NCI-H1092 (cell line): ENCODE measurements at places on chromosomes 12 and 14.

DNA sequence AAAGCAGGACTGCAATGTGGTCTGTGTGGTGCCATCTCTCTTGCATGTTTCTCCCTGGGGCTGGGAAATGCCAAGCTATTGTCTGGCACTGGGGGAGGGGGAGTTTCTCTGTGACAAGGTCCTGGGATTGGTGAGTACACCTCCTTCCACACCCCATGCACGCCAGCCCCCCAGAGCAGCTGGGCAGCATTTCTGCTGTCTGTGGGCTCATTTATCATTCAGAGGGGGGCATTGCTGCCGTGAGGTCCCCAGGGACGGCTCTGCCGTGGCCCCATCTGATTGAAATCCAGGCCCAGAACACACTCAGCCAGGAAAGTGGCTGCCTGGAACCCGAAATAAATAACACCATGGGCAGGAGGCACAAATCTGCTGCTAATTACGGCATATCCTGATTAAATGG is 12.6 kb upstream of the FAM222A start:
- DNase-seq = no peak

- peak; percentile 77 for DNase-seq
Observed at GRCh38 chr14:36505181-36505815, 14.7 kb downstream of the NKX2-1 start.

GRCh38 chr14:75619548-75619947 is 41.1 kb downstream of the ERG28 start:
- DNase-seq = no peak

GRCh38 chr12:104604995-104605675 is 148.4 kb downstream of the CHST11 start:
- DNase-seq = no peak

DNA sequence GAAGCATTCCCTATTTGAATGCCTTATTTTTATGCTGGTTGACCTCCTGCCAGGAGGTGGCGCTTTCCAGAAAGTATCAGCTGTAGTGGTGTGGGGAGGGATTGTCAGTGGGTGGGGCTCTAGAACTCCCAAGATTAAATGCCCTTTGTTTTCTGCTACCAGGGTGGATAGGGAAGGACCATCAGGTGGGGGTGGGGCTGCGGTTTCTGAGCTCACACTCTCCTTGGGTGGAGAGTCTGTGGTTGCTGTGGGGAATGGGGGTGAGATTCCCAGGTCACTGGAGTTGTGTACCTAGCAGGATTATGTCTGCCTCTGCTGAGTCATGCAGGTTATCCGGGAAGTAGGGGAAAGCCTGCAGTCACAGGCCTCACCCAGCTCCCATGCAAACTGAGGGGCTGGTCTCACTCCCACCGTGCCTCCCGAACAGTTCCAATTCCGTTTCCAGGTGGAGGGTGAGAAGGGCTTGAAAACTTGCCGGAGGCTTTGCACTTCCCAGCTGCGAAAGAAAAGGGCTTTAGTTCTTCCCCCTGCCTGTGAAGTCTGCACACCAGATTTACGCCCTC is 68.3 kb downstream of the ALG10B start:
- DNase-seq = no peak

- no peak for DNase-seq
Observed at GRCh38 chr12:128789356-128789929, 34.3 kb downstream of the SLC15A4 start.

- no peak for DNase-seq
Observed at GRCh38 chr14:24908592-24909236, 141.2 kb downstream of the STXBP6 start.

DNA sequence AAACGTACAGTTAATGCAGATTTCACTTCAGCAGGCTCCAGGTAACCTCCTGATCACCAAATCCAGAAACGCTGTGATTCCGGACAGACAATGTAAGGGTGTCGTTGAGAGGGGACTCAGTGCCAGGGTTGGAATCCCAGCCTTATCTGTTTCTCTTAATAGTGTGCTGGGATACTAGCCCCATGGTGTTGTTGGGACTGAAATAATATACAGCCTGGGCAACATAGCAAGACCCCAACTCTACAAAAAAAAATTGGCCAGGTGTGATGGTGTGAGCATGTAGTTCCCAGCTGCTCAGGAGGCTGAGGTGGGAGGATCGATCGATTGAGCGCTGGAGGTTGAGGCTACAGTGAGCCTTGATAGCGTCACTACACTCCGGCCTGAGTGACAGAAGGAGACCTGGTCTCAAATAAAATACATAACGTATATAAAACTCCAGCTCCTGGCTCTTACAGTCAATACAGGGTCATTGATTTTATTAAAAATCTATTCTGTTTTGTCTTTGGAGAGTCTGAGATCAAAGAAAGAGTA is 1.3 kb downstream of the PEBP1 start:
- DNase-seq = no peak

GRCh38 chr14:55577229-55577628 is 2.8 kb upstream of the KTN1 start:
- no peak for DNase-seq

DNA sequence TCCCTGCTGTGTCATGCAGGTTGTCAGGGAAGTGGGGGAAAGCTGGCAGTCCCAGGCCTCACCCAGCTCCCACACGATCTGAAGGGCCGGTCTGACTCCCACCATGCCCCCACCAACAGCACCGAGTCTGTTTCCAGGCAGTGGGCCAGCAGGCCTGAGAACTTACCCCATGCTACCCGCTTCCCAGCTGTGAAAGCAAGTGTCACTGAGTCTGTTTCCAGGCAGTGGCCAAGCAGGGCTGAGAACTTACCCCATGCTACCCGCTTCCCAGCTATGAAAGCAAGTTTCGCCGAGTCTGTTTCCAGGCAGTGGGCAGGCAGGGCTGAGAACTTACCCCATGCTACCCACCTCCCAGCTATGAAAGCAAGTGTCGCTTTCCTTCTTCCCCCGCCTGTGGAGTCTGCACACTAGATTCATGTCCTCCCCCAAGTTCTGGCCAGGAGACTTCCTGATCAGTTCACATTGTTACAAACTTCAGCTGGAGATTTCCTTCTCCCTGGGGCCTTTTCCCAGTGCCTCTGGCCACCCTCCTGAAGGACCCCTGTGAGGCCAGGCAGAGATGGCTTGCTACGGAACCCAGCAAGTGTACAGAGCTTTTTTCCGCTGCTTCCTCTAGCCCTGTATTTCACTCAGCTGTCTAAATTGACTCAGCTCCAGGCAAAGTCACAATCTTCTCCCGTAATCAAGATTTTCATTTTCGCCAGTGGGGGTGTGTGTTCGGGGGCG is 435.4 kb downstream of the TMTC2 start:
- no peak for DNase-seq

GRCh38 chr12:77251799-77252198 is 186.4 kb upstream of the E2F7 start:
- DNase-seq = no peak

DNA sequence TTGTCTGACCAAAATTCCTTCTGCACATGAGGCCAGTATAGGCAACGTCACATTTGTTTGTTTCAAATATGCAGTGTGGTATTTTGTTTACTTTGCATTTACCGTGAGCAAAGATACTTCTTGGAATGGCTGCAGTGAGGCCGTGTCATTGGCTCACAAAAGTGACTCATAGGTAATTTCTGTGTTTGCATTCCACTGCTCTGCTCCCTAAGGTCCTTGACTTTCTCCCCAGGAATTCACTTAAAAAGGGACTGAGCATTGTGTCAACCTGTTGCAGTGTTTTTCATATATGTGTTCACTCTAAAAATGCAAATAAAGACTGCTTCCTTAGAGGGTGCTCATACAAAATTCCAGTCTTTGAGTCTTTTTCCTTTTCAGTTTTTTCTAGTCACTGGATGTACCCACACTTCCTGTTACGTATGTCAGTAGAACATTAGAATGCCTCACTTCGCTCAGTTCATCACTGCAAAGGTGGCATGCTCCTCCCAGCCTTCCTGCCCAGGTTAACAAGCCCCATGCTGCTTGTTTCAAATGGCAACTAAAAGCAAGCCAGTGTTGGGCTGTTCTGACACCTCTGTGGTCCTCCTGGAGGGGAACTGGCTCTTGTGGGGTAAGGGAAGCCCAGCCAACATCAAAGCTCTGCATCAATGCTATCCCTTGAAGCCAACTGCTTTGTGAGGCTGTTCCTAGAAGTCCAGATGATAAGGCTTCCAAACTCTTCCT is 9.1 kb downstream of the C12orf76 start:
- DNase-seq = no peak

DNA sequence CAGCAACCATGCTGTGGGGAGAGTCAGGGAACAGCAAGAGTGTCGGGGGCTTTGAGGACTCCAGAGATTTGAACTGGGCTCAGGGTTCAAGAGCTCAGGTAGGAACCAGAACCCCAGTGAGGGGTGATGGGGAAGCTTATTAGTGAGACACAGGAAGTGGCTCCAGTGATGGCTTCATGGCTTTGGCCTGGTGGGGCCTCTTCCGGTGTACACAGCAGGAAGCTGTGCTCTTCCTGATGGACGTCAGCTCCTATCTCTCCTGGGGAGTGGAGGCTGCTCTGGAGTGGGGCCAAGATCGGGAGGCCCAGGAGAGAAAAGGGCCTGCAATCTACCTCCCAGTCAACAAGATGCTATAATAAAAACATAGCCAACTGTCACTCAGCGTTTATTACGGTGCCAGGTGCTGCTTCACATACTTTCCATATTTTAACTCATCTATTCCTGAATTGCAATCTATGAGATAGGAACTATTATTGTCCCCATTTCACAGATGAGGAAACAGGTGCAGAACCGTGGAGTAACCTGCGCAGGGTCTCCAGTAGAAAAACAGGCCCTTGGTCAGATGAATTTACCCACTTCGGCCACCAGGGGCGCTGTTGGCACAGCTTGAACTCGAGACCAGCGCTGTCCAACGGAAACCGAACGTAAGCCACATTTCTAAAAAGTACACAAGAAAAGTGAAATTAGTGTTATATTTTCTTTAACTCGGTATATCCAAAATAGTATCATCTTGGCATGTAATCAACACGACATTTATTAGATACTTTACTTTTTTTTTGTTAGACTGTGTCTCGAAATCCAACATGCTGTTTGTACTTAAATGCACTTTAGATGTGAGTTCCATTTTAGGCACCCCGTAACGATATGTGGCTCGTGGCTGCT is 63.6 kb upstream of the DLK1 start:
- DNase-seq = peak; percentile 63

DNA sequence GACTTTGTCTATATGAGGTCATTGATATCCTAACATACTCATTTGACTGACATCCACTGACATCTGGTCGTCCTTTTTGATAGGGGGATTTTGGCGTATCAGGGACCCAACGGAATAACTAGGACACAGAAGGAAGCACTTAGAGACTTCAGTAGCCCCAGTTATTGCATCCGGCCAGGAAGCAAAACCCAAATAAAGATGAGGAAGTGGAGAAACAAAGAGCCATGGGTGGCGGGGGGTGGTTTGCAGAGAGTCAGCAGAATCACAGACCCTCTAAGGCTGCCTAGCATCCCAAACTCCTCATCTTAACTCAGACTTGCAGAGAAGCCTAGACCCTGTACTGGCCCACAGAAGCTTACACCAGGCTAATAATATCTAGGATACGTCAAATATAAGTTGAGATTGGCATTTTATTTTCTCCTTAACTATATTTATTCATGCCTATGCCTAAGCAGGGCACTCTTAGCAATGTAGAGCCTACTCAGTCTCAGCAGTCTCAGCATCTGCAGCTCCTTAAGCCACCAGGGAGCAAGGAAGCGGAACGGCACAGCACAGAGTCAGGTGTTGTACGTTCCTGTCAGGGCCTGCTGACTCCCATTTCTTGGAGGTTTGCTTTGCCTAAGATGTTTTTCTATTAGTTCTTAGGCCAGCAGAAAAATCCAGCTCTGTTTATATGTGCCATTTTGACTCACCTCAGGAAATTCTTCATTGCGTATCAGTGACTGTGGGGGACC is 45.1 kb downstream of the KCNA1 start:
- DNase-seq = no peak
